Fibroblast of lung (primary cell): ENCODE measurements at places on chromosomes 6 and 20.

- no peaks in the 10 kb centered on the region for H3K36me3 ChIP-seq
- no peaks in the 10 kb centered on the region for H3K4me1 ChIP-seq
- H3K27me3 ChIP-seq, result no peaks in the 10 kb centered on the region
- DNase-seq, result peak; percentile 21
- no peak overlapping the region for H3K27ac ChIP-seq
- H3K4me3 ChIP-seq, result no peak overlapping the region
Observed at GRCh38 chr6:5302995-5303622, 41.8 kb downstream of the FARS2 start.

DNA sequence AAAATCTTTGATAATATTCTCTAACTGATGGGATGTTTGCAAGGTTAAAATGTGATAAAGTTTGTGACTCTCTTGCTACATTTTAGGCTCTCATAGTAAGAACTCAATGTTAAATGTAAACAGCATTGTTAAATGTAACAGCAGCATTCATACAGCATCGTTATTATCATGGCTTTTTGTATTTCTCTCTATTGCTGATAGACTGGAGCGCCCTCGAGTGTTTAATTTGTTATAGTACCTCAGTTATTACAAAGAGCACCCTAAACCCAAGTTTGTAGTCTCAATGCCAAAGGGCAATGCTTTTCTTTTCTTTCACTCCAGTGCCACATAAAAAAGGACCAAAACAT is 14.9 kb upstream of the TTPAL start:
- H3K27ac ChIP-seq, result no peak overlapping the region
- peaks cover 7% of the 10 kb centered on the region for H3K27me3 ChIP-seq
- peak; percentile 64 for DNase-seq
- no peak overlapping the region for H3K4me3 ChIP-seq
- no peaks in the 10 kb centered on the region for H3K4me1 ChIP-seq

- peaks cover 26% of the 10 kb centered on the region for H3K4me1 ChIP-seq
- peaks cover 5% of the 10 kb centered on the region for H3K36me3 ChIP-seq
- DNase-seq, result peak; percentile 24
- H3K27me3 ChIP-seq, result no peaks in the 10 kb centered on the region
Observed at GRCh38 chr6:53043581-53043980, 21.6 kb upstream of the FBXO9 start.

DNA sequence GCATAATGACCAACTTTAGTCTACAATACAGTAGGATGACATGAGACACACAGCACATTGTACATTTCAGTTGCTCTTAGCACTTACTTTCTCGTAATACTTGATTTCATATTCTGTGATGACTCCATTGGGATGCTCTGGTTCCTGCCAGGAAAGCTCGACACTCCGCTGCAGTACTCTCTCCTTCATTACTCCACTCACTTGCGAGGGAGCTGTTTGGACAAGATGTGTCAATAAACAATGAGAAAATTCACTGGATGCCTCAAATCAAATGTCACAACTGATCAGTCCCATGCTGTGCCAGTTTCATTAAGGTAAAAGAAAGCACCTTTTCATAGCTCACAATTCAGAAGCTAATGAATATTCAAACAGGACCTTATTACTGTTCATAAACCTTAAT is 147.1 kb downstream of the EPHA7 start:
- no peak for DNase-seq
- H3K4me3 ChIP-seq, result no peak overlapping the region
- H3K27me3 ChIP-seq, result no peaks in the 10 kb centered on the region
- no peaks in the 10 kb centered on the region for H3K36me3 ChIP-seq

DNA sequence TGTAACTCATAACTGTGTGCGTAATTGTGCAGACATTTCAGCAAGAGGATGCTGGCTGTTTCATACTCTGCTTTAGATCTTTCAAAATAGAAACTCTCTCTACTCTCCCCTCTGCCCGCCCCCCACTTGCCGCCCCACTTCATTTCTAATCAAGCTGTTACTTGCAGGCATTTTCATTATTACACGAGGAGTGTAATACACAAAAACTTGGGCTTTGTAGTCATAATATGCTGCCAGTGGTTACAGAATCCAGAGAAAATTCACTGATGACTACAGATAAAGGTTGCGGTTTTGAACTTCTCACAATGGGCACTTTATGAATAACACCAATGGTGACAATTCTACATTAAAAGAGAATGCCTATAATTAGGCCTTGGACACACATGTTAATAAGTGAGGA is 194.0 kb upstream of the POU3F2 start:
- H3K36me3 ChIP-seq, result no peaks in the 10 kb centered on the region
- H3K4me1 ChIP-seq, result no peaks in the 10 kb centered on the region
- DNase-seq, result no peak
- H3K27ac ChIP-seq, result no peak overlapping the region

GRCh38 chr6:167974640-167975344 is 22.7 kb upstream of the KIF25 start:
- no peak overlapping the region for H3K4me3 ChIP-seq
- no peaks in the 10 kb centered on the region for H3K36me3 ChIP-seq
- no peak for DNase-seq
- H3K4me1 ChIP-seq, result no peaks in the 10 kb centered on the region

DNA sequence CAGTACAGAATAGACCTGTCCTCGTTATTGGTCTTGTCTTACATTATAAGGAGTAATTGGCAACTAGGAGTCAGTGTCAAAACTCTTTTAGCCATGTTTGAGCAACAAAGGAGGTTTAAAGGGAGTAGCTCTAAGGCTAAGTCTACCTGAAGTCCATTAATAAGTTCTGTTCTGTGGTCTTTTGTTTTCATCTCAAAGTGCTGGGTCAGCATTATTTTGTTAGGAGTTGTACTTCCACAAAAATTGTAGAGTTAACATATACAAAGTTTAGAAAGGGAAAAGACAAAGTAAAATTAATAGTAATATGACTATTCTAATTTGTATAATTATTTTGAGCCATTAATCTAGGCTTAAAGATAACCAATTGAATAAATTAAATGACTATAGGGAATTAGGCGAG is 12.7 kb upstream of the SENP6 start:
- no peak overlapping the region for H3K4me3 ChIP-seq
- H3K27ac ChIP-seq, result no peak overlapping the region
- H3K4me1 ChIP-seq, result no peaks in the 10 kb centered on the region

DNA sequence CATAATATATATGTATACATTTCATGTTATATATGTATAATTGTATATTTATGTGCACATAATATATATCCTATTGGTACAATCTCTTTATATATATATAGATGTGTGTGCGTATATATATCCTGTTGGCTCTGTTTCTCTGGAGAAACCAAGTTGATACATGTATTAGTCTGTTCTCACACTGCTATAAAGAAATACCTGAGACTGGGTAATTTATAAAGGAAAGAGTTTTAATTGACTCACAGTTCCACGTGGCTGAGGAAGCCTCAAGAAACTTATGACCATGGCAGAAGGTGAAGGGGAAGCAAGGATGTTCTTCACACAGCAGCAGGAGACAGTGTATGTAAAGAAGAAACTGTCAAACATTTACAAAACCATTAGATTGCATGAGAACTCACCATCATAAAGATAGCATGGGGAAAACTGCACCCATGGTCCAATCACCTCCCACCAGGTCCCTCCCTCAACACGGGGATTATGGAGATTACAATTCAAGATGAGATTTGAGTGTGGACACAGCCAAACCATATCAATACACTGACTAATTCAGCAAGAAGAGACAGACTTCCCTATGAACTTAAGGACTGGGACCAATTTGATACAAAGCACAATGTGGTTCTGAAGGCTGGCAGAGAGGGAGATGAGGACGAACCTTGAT is 14.0 kb downstream of the CST3 start:
- no peaks in the 10 kb centered on the region for H3K27me3 ChIP-seq
- H3K27ac ChIP-seq, result no peak overlapping the region
- peaks cover 4% of the 10 kb centered on the region for H3K4me1 ChIP-seq
- no peak for DNase-seq

- no peaks in the 10 kb centered on the region for H3K4me1 ChIP-seq
- no peak for DNase-seq
- no peak overlapping the region for H3K4me3 ChIP-seq
- H3K27me3 ChIP-seq, result no peaks in the 10 kb centered on the region
- H3K27ac ChIP-seq, result no peak overlapping the region
Observed at GRCh38 chr6:39665861-39666260, 59.3 kb downstream of the KIF6 start.
